SJSA1 (cell line): ENCODE measurements at places on chromosomes 5 and 9. TPM values are rescaled to one million over a fixed set of nuclear protein-coding genes. Genes with fewer than 3 reads are reported as not detected.

The ECM2 gene
- 2.2 and 4.9 TPM in 2 replicates for total RNA-seq

The CDC14B gene
- total RNA-seq, result 22.2 and 33.8 TPM in 2 replicates

The NREP gene
- 51.5 and 69.3 TPM in 2 replicates for total RNA-seq

The ARID3C gene
- not detected in 2 replicates for total RNA-seq

The JADE2 gene
- 12.5 and 14.6 TPM in 2 replicates for total RNA-seq

The PCDHA1 gene
- not detected in 2 replicates for total RNA-seq

The FAM151B gene
- total RNA-seq, result 2.1 and 3.9 TPM in 2 replicates

The FOXI1 gene
- not detected in 2 replicates for total RNA-seq

The TICAM2 gene
- total RNA-seq, result 13.6 and 22.1 TPM in 2 replicates

The CCNI2 gene
- not detected in 2 replicates for total RNA-seq

The MYMK gene
- not detected in 2 replicates for total RNA-seq

GRCh38 chr5:181044093-181044599, 4.1 kb downstream of the BTNL9 start:
- DNase-seq, result no peak

- DNase-seq, result no peak
Observed at GRCh38 chr9:28999806-29000205, 1426.5 kb upstream of the C9orf72 start.

DNA sequence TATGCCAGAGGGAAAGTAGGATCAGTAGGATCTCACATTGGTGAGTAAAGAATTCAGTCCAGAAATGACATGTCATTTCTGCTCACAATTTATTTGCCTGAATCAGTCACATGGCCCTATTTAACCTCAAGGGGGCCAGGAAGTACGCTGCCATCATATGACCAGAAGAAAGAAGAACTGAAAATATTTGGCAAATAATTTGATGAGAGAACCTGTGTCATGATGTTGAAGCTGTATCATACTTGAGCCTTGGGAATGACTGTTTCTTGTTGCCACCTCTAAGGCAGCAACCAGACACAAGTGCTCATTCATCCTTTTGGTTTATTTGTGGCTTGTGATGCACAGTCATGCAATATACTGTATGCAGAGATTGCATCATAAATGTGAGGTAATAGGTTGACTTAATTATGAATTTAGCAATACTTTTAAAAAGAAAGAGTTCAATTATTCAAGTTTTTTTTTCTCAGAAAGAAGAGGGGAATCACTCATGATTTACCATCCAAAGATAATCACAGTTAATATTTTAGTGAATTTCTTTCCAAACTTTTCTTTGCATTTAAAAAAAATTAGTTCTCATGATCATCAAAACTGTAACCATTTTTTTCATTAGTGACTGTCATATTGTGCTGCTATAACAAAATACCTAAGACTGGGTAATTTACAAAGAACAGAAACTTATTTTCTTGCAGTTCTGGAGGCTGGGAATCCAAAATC, 8.2 kb upstream of the ZFYVE16 start:
- DNase-seq, result no peak

DNA sequence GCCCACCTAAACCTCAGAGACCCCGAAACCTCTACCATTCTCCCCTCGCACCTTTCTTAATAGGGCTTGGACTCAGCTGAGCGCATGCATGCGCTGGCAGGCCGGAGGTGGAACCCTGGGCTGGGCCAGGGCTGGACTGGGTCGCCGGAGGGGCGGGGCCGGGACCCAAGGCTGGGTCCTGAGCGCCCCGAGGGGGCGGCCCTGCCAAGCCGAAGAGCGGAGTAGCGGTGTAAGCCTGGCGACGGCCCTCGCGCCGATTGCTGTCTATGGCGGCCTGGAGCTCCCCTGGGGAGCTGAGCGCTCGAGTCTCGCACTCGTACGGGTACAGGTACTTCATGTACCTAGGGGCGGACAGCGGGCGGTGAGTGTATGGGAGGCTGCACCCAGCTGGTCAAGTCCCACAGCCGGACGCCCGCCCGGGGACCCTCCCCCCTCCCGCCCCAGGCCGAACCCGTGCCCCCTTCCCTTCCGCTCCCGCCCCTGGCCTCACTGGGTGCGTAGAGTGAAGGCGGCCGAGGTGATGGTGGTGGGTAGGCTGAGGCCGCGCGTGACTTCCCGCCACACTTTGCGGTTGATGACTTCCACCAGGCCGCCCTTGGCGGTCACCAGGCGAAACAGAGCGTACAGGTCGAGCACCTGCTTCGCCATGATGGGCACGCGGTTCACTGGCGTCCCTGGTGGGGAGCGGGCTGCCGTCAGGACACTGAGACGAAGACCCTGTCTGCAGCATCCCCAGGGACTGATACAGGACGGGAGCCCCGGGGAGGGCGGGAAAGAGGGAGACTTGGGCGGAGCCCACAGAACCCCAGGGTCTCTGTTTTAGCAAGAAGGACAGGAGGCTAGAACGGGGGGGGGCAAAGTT, 3.3 kb upstream of the DCTN3 start:
- no peak for DNase-seq

DNA sequence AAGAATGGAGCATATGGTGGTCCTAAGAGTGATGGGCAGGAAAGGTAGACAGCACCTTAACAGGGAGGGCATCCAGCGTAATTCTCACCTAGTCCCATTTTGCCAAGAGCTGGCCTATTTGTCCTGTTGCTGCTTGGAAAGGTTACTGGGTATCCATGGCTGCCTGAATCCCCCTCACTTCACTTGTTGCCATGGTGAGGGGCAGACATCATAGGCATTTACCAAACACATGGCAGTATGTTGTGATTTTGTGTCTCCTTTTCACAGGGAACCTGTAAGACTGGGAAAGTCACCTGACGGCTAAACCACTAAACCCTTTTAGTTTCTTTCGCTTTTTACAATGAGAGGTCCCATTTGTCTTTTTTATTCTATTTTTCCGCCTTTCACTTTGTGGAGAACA, 227.1 kb downstream of the CD180 start:
- no peak for DNase-seq

GRCh38 chr5:94288937-94289336, 329.5 kb downstream of the KIAA0825 start:
- DNase-seq, result peak; percentile 54

- no peak for DNase-seq
Observed at GRCh38 chr9:38371495-38371894, 21.0 kb upstream of the ALDH1B1 start.

- no peak for DNase-seq
Observed at GRCh38 chr5:33228149-33228548, 212.6 kb upstream of the TARS1 start.

GRCh38 chr5:51990661-51991180, 607.5 kb downstream of the ISL1 start:
- no peak for DNase-seq

- no peak for DNase-seq
Observed at GRCh38 chr5:51997949-51998348, 614.7 kb downstream of the ISL1 start.

DNA sequence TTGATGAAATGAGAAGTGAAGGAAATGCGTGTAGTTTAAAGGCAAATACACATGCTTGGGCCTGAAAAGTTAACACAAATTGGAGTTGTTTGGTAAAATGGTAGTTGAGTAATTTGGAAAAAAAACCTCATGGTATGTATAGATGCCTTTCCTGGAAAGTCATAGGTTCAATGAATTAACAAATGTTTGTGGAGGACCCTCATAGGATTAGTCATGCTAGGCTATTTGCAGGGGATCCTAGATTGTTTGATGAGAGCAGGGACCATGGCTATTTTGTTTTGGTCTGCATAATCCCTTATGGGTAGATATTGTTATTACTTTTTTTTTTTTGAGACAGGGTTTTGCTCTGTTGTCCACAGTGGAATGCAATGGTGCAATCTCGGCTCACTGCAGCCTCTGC, 93.5 kb upstream of the NR3C1 start:
- no peak for DNase-seq

DNA sequence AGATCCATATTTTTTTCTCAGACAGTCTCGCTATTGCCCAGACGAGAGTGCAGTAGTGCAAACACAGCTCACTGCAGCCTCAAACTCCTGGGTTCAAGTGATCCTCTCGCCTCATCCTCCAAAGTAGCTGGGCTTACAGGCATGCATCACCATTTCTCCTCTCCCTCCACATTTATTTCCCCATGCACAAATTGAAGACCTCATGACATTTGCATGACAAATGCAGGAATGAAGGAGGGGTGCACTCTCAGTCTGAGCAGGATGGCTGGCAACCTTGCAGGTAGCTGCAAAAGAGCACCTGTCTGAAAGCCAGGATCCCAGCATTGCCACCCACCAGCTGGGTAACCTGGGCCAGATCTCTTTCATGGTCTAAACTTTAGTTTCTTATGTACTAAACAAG, 111.2 kb downstream of the SH3TC2 start:
- DNase-seq, result no peak

DNA sequence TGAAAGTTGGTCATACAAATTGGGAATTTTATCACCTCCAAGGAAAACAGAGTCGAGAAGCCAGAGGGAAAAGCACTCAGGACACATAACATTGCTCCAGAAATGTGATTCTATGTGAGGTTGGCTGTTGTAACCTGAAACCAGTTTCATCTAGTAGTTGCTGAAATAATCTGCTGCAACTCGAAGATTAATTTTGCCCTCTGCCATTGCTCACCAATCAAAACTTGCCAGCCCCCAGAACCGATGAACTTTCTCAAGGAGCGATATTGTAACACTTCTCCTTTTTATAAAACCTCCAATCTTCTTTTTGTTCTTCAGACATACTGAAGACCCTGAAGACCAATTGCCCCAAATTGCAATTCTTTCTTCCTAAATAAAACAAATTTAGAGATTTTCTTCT, 31.1 kb downstream of the C5orf58 start:
- DNase-seq, result peak; percentile 4
